Neural progenitor cell (in vitro differentiated cells): ENCODE measurements at places on chromosomes 7 and 10. TPM values are rescaled to one million over a fixed set of nuclear protein-coding genes. Genes with fewer than 3 reads are reported as not detected.
A peak's percentile ranks its signal among the peaks of the same experiment; 100 is the strongest.

Gene DKK1
- 12.4 and 16.1 TPM in 2 replicates for total RNA-seq

DNA sequence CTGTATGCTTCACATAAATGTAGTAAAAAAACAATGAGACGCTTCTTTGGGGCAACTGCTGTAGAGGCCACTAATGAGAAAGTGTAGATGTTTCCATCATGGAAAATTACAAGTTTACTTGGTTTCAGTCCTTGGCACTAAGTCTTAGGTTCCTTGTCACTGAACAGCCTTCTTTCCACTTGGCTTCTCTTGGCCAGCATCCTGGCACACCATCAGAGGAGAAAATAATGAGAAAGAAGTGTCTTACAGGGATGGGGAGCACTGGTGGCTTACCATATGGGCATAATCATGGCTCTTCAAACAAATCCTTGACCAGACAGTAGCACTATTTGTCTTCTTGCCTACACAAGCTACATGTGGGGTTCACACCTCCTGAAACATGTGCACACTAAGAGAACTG lies 22.5 kb upstream of the SH3PXD2A start:
- H3K27me3 ChIP-seq, result no peaks in the 10 kb centered on the region
- H3K4me3 ChIP-seq, result no peak overlapping the region
- H3K4me1 ChIP-seq, result no peaks in the 10 kb centered on the region
- H3K36me3 ChIP-seq, result no peaks in the 10 kb centered on the region

GRCh38 chr7:75639071-75639885 lies 99.5 kb downstream of the HIP1 start:
- peak; percentile 93 for DNase-seq
- H3K27ac ChIP-seq, result peak overlapping the region; percentile 97
- peaks cover 19% of the 10 kb centered on the region for H3K4me1 ChIP-seq

Gene COL26A1
- 26.7 and 80.0 TPM in 2 replicates for total RNA-seq

Gene LLCFC1
- total RNA-seq, result not detected in 2 replicates
